CD4-positive, alpha-beta memory T cell (primary cell): ENCODE measurements at places on chromosomes 2 and 18. TPM values are rescaled to one million over a fixed set of nuclear protein-coding genes. Genes with fewer than 3 reads are reported as not detected.

DNA sequence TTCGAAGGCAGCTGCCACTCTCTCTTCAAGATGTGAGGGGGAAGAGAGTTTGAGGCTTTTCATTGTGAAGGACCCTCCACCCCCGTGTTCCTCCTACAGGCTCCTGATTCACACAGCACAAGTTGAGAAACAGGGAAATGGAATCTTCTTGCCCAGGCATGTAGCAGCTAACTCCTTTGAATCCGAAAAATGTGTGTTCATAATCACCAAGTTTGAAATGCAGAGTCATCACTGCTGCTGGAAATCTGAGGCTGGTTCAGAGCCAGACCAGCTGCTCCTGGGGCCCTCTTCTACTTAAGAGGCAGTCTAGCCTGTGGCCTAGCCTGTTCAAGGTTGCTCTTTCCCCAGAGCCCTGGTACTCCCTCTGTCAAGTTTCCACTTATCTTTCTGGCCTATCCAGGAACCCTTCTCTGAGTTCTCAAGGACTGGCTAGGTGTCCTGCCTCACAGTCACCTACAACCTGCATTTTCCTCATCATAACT, 166.4 kb downstream of the TMEM247 start:
- DNase-seq: no peak

The PTH2R gene
- not detected for polyA plus RNA-seq

The SPATA3 gene
- polyA plus RNA-seq: not detected

DNA sequence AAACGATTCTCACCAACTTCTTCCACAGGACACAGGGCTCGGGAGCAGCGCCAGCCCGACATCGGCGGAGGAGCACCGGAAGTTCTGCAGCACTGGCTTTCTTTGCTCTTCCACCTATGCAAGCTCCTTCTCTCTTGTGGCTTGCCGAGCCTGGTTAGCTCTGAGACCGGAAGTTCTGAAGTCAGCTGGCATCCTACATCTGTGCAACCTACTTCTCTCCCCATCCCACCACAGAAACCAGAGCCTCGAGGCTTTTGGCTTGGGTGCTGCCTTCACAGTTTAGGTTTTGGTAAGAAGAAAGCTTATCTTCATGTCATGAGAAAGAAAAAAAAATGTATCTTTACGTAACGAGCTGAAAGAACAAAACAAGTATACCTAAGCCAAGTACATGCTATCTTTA, 111.7 kb downstream of the ANKRD44 start:
- peak; percentile 95 for DNase-seq

- DNase-seq: peak; percentile 16
Observed at GRCh38 chr2:30162806-30163205, 16.0 kb downstream of the YPEL5 start.

The RUFY4 gene
- polyA plus RNA-seq: 0.16 TPM

- no peak for DNase-seq
Observed at GRCh38 chr2:127449414-127449813, 31.2 kb downstream of the PROC start.

DNA sequence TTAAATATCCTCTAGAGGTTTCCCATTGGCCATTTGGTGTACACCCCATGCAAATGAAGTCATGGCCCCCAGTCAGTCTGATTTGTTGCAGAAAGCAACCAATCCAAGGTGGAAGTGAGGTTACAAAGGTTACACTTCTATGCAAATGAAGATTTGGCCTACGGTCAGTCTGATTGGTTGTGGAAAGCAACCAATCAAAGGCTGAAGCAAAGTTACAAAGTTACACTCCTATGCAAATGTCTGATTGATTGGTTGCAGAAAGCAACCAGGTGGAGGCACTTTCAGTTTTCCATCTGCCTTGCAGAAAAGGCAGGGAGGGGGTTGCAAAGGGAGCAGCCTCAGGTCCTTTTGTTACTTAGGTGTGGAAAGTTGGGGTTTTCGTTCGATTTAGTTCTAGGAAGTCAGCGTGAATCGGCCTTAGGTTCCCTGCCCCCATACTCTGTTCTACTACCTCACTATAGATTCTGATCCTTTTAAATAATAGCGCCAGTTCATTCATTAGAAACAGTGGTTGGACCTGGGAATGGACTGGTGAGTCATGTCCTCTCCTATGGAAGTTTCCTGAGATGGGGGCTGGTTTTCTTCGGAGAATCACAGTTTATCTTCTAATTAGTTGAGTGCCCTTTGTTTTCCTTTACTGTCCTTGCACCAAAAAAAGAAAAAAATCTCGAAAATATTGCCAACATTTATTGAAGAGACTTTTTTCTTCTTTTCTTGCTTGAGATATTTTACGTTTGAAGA, 279.5 kb downstream of the AGAP1 start:
- DNase-seq: no peak

DNA sequence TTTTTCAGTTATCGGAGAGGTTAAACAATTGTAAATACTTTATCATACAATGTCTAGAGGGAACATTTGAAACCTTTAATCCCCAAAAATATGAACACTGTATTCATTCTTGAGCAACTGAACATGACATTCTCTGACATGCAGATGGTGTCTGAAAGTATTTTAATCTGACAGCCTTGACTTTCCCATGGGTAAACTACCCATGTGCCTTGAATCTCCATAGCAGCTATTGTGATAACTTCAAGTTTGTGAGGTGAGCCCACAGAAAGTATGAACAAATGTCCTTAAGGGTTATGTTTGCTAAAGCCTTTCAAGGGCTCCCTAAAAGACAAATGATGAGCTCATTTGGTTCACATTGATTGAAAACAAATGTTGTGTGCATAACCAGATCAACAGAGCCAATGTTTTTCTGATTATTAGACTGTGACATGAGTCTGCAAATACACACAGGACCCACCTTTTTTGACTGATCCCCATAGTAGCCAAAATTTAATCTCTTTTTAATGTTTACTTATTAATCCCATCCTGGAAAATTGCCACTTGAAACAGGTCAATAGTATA, 1326.0 kb downstream of the LRP1B start:
- DNase-seq: no peak

The STPG4 gene
- polyA plus RNA-seq: not detected

The ELOA2 gene
- not detected for polyA plus RNA-seq

DNA sequence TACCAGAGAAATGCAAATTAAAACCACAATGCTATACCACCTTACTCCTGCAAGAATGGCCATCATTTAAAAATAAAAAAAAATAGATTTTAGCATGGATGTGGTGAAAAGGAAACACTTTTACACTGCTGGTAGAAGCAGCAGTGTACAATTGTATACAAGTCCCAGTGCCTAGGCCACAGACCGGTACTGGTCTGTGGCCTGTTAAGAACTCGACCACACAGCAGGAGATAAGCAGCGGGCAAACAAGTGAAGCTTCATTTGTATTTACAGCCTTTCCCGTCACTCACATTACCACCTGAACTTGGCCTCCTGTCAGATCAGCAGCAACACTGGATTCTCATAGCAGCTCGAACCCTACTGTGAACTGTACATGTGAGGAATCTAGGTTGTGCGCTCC, 60.7 kb upstream of the DSC1 start:
- no peak for DNase-seq

DNA sequence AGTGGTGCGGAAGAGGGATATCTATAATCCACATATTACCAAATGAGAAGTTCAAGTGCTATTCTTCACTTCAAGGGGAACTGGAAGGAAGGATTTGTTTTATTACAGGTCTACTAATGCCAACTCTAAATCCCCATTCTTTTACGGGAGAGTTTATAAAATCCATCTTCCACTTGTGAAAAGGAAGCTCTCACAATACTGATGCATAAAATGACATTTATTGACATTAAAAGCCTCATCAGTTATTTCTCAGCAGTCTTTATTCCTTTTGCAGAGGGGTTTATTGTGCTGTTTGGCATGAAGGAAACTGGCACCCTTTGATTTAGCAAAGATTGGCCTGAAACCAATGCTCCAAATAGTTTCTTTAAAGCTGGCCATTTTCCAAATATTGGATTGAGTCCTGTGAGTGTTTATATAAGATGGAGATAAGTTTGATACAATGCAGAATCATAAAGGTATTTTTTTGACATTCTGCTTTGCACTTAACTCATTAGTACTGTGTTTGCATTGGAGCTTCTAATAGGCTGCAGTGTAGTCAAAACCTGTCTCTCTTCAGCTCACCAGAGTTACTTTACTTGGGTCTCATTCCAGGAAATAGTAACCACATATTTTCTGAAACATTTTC, 26.6 kb downstream of the LRP1B start:
- no peak for DNase-seq

DNA sequence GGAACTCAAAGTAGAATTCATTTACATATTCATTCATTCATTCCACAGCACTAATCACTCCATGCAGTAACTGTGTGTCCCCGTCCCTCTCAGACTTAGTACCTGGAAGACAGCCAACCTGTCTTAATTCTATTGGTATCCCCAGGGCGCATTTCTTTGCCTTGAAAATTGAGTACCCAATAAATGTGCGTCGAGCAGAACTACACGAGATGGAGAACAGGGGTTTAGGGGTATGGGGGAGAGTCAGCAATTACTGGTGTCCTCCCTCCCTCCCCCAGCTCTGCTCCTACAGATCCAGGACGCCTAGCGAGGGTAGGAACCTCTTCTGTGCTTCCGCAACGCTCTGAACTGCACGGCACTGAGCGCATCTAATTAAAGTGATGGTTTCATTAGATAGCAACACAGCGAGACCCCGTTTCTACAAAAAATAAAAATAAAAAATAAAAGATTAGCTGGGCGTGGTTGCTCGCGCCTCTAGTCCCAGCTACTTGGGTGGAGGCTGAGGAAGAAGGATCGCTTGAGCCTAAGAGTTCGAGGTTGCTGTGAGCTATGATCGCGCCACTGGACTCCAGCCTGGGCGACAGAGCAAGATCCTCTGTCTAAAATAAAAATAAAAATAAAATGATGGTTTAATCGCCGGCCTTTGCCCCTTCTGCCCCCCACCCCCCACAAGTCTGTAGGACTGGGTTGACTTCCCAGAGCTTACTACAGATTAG, 614 bp upstream of the FKBP1B start:
- no peak for DNase-seq

The GRHL1 gene
- polyA plus RNA-seq: 0.14 TPM

DNA sequence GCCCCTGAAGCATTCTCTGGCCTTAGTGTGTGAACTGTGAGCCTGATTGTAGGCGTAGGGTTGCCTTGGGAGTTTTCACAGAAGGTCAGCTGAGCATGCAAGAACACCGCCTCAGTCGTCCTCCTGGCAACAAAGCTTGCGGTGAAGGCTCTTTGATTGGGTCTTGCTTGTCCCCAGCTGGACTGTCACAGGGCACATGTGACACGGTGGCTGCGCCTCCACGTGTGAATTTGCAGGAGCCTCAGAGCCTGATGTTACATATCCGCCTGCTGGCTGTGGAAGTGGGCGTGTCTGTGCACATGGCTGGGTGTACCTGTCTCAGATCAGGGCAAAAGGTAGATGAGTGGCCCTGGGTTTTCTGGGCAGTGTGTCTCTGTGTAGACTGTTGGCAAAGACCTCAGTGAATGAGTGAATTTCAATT, 228.7 kb downstream of the HAUS1 start:
- DNase-seq: no peak

The C2orf92 gene
- not detected for polyA plus RNA-seq
